ENCODE measurements at places on chromosomes 7 and 10. TPM values are rescaled to one million over a fixed set of nuclear protein-coding genes. Genes with fewer than 3 reads are reported as not detected.

The HIP1 gene
- polyA plus RNA-seq = 32.1 TPM

DNA sequence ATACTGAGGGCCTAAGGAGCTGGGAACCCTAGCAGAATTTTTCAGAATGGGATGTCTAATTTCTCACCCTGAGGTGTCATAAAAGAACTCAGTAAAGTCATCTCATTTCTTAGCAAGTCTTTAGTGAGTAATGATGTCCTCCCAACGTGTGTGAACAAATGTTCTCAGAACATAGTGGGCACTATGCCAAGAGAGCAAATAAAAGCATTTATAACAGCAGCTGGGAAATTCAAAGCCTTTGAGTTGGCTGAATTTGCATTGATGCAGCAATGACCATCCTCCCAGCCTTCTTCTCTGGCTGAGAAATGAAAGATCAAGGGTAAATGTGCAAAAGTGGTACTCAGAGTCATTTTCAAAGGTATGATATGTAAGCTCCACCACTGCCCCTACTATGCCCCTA lies 109.4 kb downstream of the FAM107B start:
- DNase-seq = no peak

DNA sequence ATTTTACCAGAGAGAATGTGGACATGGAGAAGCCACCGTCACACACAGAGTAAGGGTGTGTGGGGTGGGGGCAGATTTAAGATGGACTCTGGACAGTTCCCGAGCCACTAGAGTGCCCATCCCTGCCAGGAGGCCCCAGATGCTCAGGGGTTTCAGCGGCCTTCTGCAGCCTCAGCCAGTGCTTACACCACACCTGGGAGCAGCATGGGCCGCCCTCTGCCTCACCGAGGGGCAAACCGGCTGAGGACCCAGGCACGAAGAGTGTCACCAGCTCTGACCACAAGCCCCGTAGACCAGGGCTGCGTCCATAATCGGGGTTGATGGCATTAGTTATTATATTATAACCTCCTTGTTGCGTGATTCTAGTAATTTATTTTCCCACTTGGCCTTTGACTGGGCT lies 6.7 kb upstream of the MNX1 start:
- no peak for DNase-seq

GRCh38 chr7:20779041-20779440 lies 7.6 kb downstream of the SP8 start:
- no peak for DNase-seq

The FAM241B gene
- 7.7 TPM for polyA plus RNA-seq

- no peak for DNase-seq
These were observed 74.9 kb downstream of the KCNMA1 start for GRCh38 chr10:77562742-77563141.

- no peak for DNase-seq
These were observed 46.9 kb downstream of the EGFR start for GRCh38 chr7:55065511-55066229.

GRCh38 chr10:63537536-63537935 lies 16.3 kb downstream of the REEP3 start:
- no peak for DNase-seq

The DDC gene
- 86.3 TPM for polyA plus RNA-seq
